ENCODE measurements at places on chromosomes 2 and 18. TPM values are rescaled to one million over a fixed set of nuclear protein-coding genes. Genes with fewer than 3 reads are reported as not detected.

The SH2D6 gene
- 0.26 TPM for total RNA-seq

DNA sequence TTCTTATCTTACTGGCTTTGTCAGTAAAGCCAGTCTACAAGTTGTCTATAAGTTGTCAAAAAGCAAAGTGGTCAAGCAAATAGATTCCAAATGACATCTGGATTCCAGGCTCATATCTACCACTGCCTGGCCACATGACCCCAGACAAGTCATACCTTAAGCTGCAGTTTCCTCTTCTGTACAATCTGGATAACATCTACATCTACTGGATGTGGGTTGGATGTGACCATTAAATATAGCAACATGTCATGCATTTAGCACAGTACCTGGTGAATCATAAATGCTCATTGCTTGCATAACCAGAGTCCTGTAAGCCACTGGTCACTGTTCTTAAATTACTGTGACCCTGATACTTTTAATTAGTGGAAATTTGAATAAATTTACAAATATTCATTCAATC is 16.8 kb downstream of the COBLL1 start:
- no peak for DNase-seq

DNA sequence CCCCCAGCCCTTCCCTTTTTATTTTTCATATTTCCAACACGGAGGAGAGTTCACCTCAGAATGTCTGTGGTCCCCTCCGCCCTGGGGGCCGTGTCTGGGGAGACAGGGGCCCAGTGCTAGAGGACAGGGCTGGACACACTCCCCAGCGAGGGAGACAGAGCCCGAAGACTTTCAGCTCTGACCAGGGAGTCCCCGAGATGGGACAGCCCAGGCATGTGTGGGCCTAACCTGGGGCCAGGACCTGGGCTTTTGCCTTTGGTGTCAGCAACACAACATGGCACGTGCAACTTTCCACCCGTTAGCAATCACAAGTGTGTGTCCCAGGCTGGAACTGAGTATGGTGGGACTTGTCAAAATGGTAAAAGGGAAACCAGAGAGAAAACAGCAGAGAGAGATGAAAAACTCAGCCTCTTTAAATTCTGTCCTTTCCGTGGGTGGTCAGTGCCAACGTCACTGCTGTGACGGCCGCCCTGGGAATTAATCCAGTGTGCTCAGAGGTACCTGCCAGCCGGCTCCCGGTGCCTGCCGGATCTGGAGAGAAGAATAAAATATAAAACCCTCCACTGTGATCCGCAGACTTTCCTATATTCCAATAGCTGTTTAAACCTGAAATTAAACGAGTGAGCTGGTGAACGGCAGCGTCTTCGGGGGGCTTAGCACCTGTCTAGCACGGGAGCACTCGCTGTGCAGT is 245.8 kb downstream of the EIPR1 start:
- no peak for DNase-seq

GRCh38 chr18:39685303-39685902 is 2119.8 kb upstream of the CELF4 start:
- no peak for DNase-seq

The BCL2L11 gene
- total RNA-seq = 29.5 TPM

DNA sequence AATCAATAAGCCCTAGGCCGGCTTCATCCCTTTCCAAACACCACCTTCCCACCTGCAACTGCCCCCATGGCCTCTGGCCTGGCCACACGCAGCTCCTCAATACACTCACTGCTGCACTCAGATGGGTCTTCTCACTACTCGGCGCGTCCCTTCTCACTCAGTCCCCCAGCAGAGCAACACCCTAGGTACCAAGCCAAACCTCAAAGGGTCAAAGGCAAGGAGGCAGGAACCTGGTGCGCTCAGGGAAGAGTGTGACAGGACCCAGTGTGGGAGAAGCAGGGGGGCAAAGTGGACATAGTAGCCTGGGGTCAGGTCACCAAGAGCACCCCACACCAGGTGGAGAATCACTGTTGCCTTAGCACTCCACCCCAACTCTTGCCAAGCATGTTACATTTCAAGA is 90.6 kb downstream of the TTC32 start:
- no peak for DNase-seq

The LBX2 gene
- total RNA-seq = not detected

- no peak for DNase-seq
Observed at GRCh38 chr2:154375579-154375931, 322.9 kb upstream of the KCNJ3 start.

The PAX8 gene
- total RNA-seq = 1.4 TPM
